ENCODE measurements at places on chromosomes 1 and 21. TPM values are rescaled to one million over a fixed set of nuclear protein-coding genes. Genes with fewer than 3 reads are reported as not detected.
A peak's percentile ranks its signal among the peaks of the same experiment; 100 is the strongest.

The GIPC2 gene
- 0.64 TPM for total RNA-seq

DNA sequence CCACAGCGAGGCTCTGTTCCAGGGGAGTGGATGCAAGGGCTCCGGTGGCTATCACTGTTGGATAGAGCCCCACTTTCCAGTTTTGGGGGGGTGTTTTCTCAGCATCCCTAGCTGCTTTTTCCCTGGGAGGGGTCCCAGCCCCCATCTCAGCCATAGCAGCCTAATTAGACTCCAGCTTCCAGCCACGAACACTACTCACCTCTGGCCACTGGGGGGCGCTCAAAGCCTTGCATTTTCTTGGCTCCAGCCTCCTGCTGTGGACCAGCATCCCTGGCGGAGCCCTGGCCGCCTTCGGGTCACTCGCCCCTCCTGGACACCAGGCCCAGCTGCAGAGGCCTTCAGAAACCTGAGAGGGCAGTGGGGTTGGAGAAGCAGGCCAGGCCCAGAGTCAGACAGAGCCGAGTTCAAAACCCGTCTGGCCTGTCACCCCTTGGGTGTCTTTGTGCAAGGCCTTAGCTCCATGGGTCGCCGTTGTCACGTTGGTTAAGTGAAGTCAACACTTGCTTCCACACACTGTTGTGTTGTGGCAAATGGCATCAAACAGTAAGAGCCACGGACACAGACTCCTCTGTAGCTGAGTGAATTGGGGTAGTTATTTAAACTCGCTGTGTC lies 93.5 kb upstream of the ACTL8 start:
- no peak for DNase-seq
- H3K27me3 ChIP-seq = no peaks in the 10 kb centered on the region
- H3K4me1 ChIP-seq = peaks cover 4% of the 10 kb centered on the region
- peaks cover 91% of the 10 kb centered on the region for H3K36me3 ChIP-seq
- H3K4me3 ChIP-seq = no peak overlapping the region
- H3K27ac ChIP-seq = no peak overlapping the region

The KMO gene
- not detected for total RNA-seq

- no peaks in the 10 kb centered on the region for H3K27me3 ChIP-seq
- no peaks in the 10 kb centered on the region for H3K36me3 ChIP-seq
- no peaks in the 10 kb centered on the region for H3K4me1 ChIP-seq
- no peak for DNase-seq
- H3K27ac ChIP-seq = peak overlapping the region; percentile 11
- H3K4me3 ChIP-seq = no peak overlapping the region
Measured at GRCh38 chr1:61131248-61131647, 48.9 kb downstream of the NFIA start.

DNA sequence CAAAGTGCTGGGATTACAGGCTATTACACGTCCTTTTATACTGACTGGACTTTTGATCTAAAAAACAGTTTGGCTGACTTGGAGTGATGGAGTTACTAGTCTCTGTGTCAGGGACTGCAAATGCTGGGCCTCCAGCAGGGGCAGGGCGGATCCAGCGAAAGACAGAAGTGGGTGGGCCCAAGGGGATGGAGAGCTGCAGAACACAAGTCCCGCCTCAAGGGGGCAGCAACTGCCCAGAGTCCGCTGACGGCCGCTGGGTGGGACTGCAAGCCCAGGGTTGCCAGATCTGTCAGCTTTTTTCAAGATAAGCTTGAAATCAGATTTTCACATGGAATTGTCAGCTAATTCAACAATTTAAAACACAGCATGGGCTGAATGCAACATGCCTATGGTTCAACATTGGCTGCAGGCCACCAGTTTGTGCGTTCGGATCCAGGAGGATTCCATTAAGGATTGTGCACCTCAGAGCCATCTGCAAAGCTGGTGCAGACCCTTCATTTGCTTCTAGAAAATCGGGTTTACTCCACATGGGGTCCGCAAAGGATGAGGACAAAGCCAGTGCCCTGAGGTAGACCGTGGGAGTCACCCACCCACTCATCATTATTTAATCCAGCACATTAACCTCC lies 10.7 kb downstream of the STMN1 start:
- peaks cover 20% of the 10 kb centered on the region for H3K36me3 ChIP-seq
- no peak overlapping the region for H3K4me3 ChIP-seq
- H3K27me3 ChIP-seq = no peaks in the 10 kb centered on the region
- peak; percentile 51 for DNase-seq
- H3K27ac ChIP-seq = no peak overlapping the region

- DNase-seq = no peak
- H3K36me3 ChIP-seq = no peaks in the 10 kb centered on the region
- peaks cover 2% of the 10 kb centered on the region for H3K4me1 ChIP-seq
- no peak overlapping the region for H3K4me3 ChIP-seq
- no peaks in the 10 kb centered on the region for H3K27me3 ChIP-seq
Measured at GRCh38 chr1:64925594-64925993, 40.8 kb downstream of the JAK1 start.
